Right renal pelvis (tissue), 4 donors: ENCODE measurements at places on chromosomes 6 and 20. TPM values are rescaled to one million over a fixed set of nuclear protein-coding genes. Genes with fewer than 3 reads are reported as not detected.

The VIP gene
- polyA plus RNA-seq: 0.76 TPM

The PPP1R3G gene
- polyA plus RNA-seq: 2.1 TPM

The SOX4 gene
- polyA plus RNA-seq: 173 TPM

The FAM162B gene
- polyA plus RNA-seq: 5.8 TPM

The COL9A3 gene
- polyA plus RNA-seq: 28.8 TPM

The EMILIN3 gene
- 9.5 TPM for polyA plus RNA-seq

The PNPLA1 gene
- polyA plus RNA-seq: 2.6 TPM

The SIRPG gene
- polyA plus RNA-seq: not detected

The TULP1 gene
- polyA plus RNA-seq: 2.9 TPM

The CAPN11 gene
- polyA plus RNA-seq: 0.14 TPM

The STX11 gene
- 0.73 TPM for polyA plus RNA-seq

The HLA-DPA1 gene
- 19.6 TPM for polyA plus RNA-seq

The EYS gene
- polyA plus RNA-seq: 0.66 TPM

The TRIM10 gene
- 0.47 TPM for polyA plus RNA-seq

The ZNF391 gene
- 14.7 TPM for polyA plus RNA-seq

The TDP2 gene
- 61.1 TPM for polyA plus RNA-seq

The APOM gene
- polyA plus RNA-seq: 128 TPM

The MATN4 gene
- polyA plus RNA-seq: 0.39 TPM

The EDN1 gene
- 4.0 TPM for polyA plus RNA-seq

The NKX2-4 gene
- polyA plus RNA-seq: not detected

The FNDC11 gene
- 1.2 TPM for polyA plus RNA-seq

The SYCP2 gene
- 6.5 TPM for polyA plus RNA-seq

The VGLL2 gene
- not detected for polyA plus RNA-seq

The FILIP1 gene
- 2.8 TPM for polyA plus RNA-seq

The GSTA1 gene
- polyA plus RNA-seq: 2.4 TPM
